ENCODE measurements at places on chromosomes 3 and 15. TPM values are rescaled to one million over a fixed set of nuclear protein-coding genes. Genes with fewer than 3 reads are reported as not detected.

DNA sequence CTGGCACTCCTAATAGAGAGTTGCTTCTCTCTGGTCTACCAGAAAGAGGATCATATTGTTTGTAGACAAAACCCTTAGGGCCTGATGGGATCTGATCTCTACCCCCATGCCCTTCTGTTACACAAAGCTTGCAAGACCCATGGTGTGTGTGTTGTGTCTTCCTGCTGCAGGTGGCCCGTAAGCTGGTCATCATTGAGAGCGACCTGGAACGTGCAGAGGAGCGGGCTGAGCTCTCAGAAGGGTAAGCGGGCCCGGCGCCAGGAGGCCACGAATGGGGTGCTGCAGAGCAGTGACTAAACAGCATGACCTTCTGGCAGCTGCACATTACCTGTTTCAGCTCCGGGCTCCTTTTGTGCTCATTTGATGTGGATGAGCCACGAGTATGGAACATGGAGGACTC lies 18.2 kb downstream of the TPM1 start:
- DNase-seq, result no peak

KIF15 gene
- 1.1 TPM for total RNA-seq

DNA sequence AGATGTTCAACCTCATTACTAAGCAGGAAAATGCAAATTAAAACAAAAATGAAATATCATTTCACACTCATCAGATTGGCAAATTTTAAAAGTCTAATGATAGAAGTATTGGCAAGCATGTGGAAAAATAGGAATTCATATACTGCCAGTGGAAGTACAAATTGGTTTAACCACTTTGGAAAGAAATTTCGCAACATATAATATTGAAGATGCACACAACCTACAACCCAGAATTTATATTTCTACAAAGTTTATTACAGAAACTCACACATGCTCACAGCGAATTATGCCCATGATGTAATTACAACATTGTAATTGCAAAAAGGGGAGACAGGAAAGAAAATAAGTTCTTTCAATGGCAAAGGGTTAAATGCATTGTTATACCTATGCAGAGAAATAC lies 324.1 kb downstream of the IGSF11 start:
- no peak for DNase-seq

DNA sequence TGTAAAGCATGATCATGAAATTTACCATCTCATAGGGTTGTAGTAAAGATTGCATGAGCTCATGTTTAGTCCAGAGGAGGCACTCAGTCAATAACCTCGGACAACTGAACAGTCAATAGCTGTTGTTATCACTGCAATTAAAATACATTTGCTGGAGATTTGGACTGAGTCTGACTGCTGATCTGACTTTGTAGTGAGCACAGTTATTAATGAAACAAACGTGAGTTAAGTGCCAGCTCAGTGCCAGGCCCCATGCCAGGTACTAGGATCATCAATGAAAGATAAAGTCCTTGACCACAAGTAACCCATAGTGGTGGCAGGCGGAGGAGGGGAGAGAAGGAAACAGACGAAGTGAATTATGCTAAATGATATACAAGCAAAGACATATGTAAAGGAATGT lies 43.7 kb upstream of the PRICKLE2 start:
- DNase-seq, result no peak

GHSR gene
- total RNA-seq, result not detected

- no peak for DNase-seq
Measured at GRCh38 chr15:57422113-57422754, 45.9 kb downstream of the CGNL1 start.

SRGAP3 gene
- 6.2 TPM for total RNA-seq

DNA sequence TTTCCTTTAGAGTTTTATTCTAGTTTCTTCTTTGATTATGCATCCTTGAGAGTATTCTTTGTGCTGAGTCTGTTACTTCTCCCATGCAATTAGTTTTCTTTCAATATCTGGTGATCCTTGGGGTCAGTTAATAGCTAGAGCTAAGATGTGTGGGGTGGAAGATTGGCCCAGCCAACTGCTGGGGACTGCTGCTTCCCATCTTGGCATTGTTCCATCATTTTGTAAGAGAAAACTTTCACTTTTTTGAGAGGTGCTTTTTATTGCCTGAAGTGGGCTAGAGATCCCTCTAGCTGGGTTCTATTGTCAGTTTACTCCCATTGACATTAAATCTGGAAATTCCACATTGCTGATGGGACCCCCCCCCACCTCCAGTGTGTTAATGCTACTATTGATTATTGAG lies 15.4 kb downstream of the BCL2L10 start:
- DNase-seq, result no peak

DNA sequence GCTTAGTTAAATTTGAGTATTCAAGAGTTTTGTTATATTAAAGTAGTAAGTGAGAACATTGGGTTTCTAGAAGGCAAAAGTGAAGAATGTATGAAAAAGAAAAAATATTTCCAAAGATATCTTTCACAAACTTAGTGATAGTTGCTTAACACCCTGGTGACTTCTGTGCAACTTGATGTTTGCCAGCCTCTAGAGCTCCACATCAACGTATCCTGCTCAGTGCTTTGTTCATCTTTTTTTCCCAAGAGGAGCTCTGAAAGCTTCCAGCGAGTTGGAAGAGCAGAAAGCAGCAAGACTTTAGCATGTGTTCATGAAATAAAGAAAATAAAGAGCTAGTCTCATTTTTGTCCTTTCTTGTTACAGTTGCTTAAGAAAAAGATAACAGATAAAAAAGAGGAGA lies 225.5 kb downstream of the GRM7 start:
- no peak for DNase-seq

DNA sequence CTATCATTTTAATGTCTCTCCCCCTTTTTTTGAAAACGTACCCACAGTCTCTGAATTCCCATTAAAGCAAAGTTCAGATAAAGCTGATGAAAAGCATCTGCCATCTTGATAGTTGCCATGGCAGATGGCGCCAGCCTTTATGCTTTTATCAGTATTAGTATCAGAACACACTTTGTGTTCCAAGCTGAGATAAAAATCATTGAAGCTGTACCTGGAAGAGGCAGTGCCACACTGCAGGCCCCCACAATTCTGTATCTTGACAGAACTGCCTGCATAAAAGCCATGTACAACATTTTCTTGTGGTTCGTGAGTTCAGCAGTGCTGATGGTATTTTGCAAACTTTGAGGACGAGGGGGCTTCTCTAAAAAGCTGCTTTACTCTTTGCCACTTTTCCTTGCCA lies 311.7 kb downstream of the SATB1 start:
- no peak for DNase-seq

- DNase-seq, result peak; percentile 63
Measured at GRCh38 chr3:30894521-30895251, at the start of gene GADL1. Gene GADL1 (minus strand): TSS chr3:30894661. CDS start chr3:30894614, 47 bp downstream.

LRRC31 gene
- not detected for total RNA-seq

- DNase-seq, result no peak
Measured at GRCh38 chr3:137992592-137992991, 17.4 kb upstream of the CLDN18 start.

DNA sequence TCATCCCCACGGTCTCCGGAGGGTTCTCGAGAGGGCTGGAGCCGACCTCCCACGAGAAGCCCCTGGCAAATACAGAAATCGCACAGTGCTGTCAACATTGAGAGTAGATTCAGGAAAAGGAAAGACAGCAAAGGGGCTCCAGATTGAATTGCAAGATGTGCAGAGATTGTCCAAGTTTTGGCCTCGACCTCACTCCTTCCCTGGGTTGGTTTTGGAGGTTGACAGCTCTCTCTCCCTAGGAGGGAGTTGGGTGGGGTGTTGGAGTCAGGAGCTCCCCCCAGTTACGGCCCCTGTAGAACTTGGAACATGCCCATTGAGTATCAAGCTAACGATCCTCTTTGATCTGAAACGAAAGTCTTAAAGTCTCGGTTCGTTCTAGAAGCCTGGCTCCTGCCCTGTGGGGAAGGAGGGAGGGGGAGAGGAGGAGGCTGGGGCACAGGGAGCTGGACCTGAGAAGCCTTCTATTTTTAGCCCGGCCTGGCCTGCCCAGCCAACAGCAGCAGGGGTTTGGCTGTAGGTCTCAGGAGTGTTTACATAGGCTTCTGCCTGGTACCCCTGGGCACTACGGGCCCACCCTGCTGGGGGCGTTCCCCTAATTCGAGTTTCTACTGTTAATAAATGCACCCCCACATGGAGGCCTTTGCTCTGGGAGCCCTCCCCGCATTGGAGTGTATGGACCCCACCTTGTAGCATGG lies 672 bp upstream of the KY start:
- DNase-seq, result no peak

GRCh38 chr15:36612063-36612788 lies 32.8 kb downstream of the CDIN1 start:
- DNase-seq, result no peak

SERPINI1 gene
- 3.2 TPM for total RNA-seq

GRCh38 chr3:167031364-167032049 lies 348.6 kb downstream of the ZBBX start:
- no peak for DNase-seq

DNA sequence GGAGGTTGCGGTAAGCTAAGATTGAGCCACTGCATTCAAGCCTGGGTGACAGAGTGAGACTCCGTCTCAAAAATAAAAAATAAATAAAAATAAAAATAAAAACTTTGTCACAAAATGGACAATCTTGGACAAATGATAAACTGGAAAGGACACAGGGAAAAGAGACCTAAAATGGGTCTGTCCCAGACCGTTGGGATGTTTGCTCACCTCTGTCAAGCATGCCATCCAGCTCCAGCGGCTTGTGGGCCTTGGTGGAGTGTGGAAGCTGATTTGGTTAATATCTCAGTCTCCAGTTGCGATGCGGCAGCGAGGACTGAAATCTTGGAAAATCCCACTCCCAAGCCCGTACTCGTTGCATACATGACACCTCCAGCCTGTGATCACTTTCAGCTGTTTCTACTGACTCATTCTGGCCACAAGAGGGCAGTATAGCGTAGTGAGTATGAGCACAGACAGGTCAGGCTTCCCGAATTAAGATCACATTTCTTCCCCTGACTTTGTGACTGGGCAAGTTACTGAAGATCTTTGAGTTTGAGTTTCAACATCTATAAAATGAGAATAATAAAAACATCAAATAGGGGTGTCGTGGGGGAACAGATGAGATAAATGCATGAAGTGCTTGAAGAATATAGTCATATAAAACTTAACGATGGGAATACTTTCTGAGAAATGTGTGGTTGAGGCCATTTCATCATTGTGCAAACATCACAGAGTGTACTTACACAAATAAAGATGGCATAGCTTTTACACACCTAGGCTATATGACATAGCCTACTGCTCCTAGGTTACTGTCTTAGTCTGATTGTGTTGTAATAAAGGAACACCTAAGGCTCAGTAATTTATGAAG lies 19.6 kb upstream of the MOBP start:
- DNase-seq, result peak; percentile 49

DNA sequence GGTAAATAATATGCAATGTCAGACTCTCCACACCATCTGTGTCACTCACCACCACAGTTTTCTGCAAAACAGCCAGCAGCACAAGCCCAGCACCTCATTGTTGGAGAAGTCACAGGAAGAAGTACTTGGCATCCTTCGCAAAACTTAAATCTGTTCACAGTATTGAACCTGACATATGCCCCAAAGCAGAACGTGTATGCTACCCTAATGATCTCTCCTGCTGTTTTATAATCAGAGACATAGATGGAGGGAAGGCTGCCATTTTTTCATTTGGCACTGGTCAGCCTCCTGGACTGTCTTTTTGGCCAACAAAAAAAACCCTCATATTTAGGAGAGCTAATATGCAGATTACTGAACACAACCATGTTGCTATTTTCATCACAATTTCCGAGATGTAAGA lies 1272.9 kb downstream of the ROBO1 start:
- no peak for DNase-seq

- DNase-seq, result no peak
Measured at GRCh38 chr15:69012761-69013364, 1.6 kb upstream of the NOX5 start.

GRCh38 chr3:23720885-23721284 lies 84.9 kb upstream of the UBE2E1 start:
- no peak for DNase-seq
